ENCODE measurements at places on chromosomes 11 and 22. TPM values are rescaled to one million over a fixed set of nuclear protein-coding genes. Genes with fewer than 3 reads are reported as not detected.

FXYD2 gene
- total RNA-seq: 5.7 TPM

DERL3 gene
- 1.7 TPM for total RNA-seq

MN1 gene
- 4.5 TPM for total RNA-seq

RCOR2 gene
- not detected for total RNA-seq

MS4A4A gene
- total RNA-seq: 3.0 TPM

SLC16A8 gene
- not detected for total RNA-seq

DDI1 gene
- not detected for total RNA-seq

OR52I1 gene
- total RNA-seq: not detected

PAMR1 gene
- total RNA-seq: 0.10 TPM

TLCD5 gene
- not detected for total RNA-seq

HBB gene
- 76.0 TPM for total RNA-seq

TH gene
- total RNA-seq: not detected

SLC22A9 gene
- not detected for total RNA-seq

MYRF gene
- 0.31 TPM for total RNA-seq

OR4P4 gene
- total RNA-seq: not detected

SYNGR1 gene
- 6.5 TPM for total RNA-seq

MRGPRE gene
- total RNA-seq: not detected

TRIM48 gene
- total RNA-seq: not detected

KRTAP5-2 gene
- not detected for total RNA-seq

SYCE3 gene
- not detected for total RNA-seq

KCNJ11 gene
- 0.10 TPM for total RNA-seq

FGF4 gene
- not detected for total RNA-seq

KCNJ1 gene
- total RNA-seq: 0.10 TPM

KLHDC7B gene
- 1.7 TPM for total RNA-seq

RAD9A gene
- 7.8 TPM for total RNA-seq

TTLL1 gene
- total RNA-seq: 2.8 TPM

MPEG1 gene
- 84.1 TPM for total RNA-seq

ARHGAP20 gene
- total RNA-seq: 0.21 TPM

SLN gene
- total RNA-seq: not detected

GAL3ST1 gene
- 0.10 TPM for total RNA-seq

GDPD4 gene
- total RNA-seq: not detected
